ENCODE measurements at places on chromosomes 12 and 14.

DNA sequence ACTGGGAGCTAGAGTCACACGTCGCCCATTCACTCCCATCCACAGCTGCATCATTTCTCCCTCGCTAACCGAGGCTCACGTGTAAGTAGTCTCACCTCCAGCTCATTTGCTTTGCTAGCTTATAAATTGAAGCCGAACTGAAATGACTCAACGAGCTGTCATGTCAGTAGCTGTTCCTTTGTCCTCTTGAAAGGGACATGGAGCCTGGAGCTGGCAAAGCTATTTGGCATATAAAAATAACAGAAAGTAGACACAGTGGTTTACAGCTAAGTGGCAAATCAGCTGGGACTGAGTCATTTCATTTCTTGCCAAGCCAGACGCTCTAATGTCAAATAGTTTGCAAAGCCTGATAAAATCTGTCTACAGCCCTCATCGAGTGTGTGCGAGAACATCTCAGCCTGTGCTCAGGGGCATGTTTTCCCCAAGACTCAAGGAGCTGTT is 114.4 kb upstream of the TMEM233 start:
- DNase-seq = peak; percentile 5

DNA sequence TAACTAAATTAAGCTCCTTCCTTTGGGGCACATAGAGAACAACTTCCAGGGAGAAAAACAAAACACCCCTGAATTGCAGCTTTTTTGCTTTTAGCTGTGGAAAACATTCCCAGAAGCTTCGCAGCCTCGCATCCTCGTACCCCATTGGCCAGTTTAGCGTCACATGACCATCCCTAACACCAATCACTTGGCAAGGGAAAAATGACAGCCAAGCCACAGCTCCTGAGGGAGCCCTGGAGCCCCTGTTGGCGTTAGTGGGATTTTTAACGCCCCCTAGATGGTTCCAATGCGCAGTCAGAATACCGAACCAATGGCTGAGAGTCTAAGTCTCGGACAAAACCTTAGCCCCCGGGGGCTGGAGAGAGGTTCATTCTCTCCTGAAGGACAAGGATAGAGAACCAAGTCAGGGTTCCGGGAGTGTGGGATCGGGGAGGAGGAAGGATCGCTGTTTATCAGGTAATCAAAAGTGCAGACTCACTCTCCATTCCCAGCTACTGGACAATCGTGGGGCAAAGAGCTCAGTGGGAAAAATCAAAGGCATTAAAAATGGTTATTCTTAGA is 135.6 kb upstream of the HIF1A start:
- no peak for DNase-seq

DNA sequence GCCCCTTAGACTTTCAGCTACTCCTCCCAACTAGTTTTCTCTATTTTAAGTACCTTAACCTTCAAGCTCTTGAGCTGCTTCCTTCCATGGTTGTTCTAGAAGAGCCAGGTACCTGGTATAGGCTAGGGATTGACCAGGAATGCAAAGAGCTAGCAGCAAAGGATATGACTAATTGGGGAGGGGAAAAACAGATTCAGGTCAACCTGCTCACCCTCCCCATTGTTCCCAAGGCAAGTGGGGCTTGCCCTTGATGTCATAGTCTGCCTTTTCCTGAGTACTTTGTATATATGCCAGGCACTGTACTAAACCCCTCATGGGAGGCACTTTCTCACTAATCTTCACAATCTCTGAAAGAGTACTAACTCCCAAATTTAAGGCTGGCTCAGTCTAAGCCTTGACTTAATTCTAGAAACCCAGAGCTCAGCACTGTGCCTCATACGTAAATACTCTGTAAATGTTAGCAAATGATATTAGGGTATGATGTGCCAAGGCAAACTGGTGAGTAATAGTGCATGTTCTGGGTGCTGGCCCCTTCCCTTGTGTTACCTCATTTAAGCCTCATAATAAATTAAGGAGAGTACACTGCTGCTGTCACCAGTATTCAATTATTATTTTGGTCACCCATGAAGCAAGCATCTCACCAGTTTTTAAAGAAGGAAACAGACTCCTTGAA is 42.2 kb downstream of the SUDS3 start:
- no peak for DNase-seq

DNA sequence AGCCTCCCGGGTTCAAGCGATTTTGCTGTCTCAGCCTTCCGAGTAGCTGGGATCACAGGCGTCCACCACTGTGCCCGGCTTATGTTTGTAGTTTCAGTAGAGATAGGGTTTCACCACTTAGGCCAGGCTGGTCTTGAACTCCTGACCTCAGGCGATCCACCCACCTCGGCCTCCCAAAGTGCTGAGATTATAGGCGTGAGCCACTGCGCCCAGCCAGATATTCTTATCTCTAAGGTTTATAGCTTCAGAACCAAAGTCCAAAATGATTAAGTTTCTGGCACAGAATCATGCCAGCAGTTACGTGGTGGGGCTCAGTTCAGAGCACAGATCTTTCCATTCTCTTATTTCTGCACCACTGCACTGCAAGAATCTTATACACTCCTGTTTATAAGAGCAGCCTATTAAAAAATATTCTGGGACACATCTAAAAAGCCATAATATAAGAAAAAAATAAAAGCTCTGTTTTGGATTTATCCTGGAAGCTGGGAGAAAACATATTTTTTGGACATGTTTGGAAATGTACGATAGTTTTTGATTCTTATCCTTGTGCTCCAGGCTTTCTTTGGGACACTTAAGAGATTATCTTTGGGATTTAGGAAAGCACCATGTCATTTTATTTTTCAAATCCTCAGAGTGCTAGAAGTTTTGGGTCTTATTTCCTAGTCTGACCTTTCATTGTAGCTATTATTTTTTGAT is 129.6 kb downstream of the LMNTD1 start:
- DNase-seq = no peak

DNA sequence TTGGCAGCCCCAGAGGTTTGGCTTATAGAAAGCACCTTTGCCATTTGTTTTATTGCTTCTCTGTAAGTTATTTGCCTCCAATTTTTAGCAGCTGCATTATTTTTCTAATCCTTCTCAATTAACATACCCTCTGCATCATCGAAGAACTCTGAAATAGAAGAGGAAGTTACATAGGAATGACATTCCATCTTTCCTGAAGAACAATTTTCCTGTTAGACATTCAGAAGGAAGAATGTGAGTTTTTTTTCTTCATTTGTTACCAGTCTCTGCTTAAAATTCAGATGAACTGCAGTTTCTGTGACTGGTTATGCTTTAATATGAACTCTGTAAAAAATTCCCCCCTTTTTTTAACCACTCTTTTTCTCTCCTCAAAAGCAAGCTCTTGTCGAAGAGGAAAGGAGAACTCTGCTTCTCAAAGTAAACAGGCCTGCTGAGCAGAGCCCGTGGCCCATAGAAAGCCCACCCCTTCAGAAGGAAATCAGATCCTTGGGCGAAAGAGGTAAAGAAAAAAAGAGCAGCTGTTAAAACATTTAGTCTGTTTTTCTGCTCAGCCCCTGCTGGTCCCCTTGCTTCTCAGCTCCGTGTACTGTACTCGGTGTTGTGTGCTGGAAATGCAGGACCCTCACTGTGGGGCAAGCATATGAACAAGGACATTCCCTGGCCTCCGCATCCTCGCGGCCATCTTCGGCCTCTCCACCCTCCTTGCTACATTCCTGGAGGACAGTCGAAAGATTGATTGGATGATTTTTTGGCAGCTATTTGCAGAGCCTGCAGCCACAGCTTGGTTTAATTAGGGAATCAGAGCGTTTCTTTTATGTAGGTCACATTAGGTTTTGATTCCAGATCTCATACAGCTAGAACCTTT is 164.4 kb upstream of the LRIG3 start:
- peak; percentile 61 for DNase-seq

Data from A172 (cell line).